ENCODE measurements at places on chromosomes 5 and 9.

GRCh38 chr5:40160435-40160834, 519.3 kb upstream of the PTGER4 start:
- no peak for DNase-seq

- DNase-seq = peak; percentile 31
These were observed 11.0 kb upstream of the SH3RF2 start for GRCh38 chr5:145925353-145925752.

GRCh38 chr9:127253446-127253845, 11.1 kb upstream of the GARNL3 start:
- DNase-seq = no peak

GRCh38 chr5:121430538-121430937, 421.1 kb upstream of the FTMT start:
- no peak for DNase-seq

DNA sequence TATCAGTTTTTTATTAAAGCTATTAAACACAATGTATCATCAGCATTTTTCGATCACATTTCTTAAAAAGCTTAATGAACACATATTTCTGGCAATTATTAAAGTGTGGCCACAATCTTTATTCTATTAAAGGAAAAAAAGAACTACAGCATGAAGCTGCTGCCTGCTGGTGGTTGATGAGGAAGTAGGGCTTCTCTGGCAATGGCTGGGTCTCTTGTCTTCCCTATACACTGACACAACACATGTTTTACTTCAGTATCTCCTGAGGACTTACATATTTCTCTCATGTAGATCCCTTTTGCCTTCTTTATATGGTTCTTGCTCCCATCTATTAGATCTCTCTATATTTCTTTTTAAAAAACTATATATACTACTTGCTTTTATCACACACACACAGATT, 590.7 kb downstream of the RAB3C start:
- DNase-seq = no peak

DNA sequence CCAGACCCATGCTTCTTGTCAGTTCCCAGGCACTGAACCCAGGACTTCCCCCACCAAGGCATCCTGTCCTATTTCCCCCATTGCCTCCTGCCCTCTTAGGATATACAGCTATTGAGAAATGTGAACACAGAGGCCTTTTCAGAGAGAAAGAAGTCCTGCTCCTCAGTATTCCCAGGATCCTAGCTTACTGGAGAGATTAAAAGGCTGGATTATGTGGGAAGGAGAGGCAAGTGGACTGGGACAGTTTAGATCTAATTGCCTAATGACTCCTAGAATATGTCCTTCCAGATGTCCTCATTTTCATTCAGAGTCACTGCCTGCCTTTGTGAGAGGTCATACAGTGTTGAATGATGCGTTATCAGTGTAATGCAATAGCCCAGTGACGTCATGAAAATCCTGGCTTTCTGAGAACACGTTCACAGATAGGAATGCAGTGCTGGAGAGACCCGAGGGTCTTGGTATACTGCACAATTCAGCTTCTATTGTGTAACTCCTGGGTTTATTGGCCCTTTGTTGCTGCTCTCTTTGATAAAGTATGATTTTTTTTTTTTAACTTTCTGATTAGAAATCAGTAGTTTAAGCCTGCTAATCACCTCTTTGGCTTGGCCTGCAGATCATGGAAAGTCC, 26.2 kb downstream of the WWC1 start:
- peak; percentile 96 for DNase-seq

GRCh38 chr5:137113161-137113560, 386.0 kb downstream of the SPOCK1 start:
- no peak for DNase-seq

GRCh38 chr5:127399068-127399467, 108.5 kb downstream of the MEGF10 start:
- DNase-seq = no peak

DNA sequence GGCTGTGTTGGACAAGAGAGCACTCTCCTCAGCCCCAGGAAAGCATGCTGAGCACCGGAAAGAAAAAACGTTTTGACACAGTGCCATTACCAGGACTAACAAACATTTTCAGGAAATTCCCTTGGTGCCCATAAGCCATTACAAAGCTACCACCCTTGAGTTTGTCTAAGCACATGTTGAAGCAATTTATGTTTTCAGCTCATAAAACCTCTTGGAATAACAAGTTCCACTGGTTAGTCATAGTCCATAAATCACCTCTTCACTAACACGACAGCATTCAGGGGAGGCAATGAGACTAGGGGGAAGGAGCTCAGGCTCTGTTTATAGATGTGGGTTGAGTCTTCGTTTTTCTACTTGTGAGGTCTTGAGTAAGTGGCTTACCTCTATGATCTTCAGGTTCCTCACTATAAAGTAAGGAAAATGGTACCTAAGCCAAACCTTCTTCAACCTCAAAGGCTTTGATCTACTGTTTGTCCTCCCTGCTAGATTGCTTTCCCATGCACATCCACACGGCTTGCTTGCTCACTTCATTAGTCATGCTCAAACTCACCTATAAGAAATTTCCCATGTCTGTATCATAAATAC, 65.4 kb downstream of the DRD1 start:
- no peak for DNase-seq

DNA sequence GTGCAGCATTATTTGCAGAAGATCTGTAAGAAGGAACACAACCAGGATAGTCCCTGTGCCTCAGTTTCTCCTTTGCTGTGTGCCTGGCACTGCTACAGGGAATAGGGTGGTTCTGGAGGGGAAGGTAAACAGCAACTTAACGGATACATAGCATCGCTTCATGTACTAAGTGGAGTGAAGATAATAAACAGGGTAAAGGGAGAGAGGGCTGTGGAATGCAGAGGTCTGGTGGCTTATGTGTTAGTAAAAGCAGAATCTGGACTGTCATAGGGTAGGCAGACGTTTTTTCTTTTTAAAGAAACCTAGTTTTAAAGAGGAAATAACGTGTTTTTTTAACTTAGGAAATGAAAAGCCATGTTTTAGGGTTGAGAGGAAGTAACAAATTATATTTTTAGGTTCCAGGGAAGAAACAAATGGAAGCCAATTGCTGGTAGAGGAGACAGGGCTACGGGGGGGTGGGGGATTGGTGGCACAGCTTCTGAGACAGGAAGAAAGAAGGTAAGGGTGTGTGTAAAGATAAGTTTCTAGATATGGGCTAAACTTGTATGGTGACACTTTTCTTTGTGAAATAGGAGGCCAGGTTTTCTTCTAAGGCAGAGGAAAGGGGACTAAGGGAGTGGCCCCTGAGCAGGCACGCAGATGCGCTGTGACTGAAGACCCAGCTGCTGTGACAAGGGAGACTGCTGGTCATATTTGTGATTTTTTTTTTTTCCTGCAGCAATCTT, 1.3 kb downstream of the GNG10 start:
- no peak for DNase-seq

- DNase-seq = no peak
These were observed 700 bp downstream of the CDO1 start for GRCh38 chr5:115815693-115816225.

DNA sequence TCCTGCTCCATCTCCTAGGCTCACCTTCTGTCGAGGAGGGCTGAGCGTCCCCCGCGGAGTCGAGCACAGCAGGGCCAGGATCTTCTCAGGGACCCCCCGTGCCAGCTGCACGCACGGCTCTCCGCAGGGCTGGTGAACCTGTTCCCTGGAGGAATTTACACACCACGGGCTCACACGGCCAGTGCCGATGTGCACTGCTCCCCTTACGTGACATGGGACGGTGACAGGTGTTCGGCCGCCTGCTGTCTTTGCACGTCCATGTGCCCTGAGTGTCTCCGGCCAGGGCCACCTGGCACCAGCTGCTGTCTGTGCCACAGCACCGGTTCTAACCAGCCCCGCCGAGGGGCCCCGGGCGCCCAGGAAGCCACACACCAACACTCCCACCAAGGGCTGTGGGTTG, 8.7 kb upstream of the AGPAT2 start:
- no peak for DNase-seq

GRCh38 chr9:3290231-3290840, 235.5 kb downstream of the RFX3 start:
- no peak for DNase-seq

GRCh38 chr9:89475891-89476440, 21.9 kb downstream of the SEMA4D start:
- DNase-seq = no peak

GRCh38 chr9:127519301-127520166, 68.2 kb downstream of the LRSAM1 start:
- DNase-seq = peak; percentile 96

- no peak for DNase-seq
These were observed 125.1 kb downstream of the GDNF start for GRCh38 chr5:37714756-37715155.

- DNase-seq = peak; percentile 67
These were observed 995 bp downstream of the IPPK start for GRCh38 chr9:92668746-92669526.

GRCh38 chr5:150410524-150411244, 2.0 kb downstream of the CD74 start:
- peak; percentile 58 for DNase-seq

- no peak for DNase-seq
These were observed 30.7 kb downstream of the OR2V1 start for GRCh38 chr5:181100121-181100875.

DNA sequence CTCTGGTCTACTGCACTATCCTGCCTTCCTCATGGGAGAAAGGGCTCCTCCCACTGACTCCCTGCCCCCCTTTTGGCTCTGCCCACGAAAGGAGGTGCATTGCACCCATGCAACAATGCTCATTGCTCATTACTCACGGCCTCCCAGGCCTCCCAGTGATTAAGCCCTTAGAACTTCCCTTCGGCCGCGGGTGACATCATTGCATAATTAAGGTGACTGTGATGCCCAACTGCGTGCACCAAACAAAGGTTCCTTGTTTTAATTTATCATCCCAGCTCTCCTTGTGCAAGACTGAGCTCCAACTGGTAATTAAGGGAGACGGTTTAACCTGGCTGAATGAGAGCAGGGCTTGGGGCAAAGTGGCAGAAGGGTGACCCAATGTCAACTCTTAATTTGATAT, 180.4 kb downstream of the GAS1 start:
- peak; percentile 95 for DNase-seq

DNA sequence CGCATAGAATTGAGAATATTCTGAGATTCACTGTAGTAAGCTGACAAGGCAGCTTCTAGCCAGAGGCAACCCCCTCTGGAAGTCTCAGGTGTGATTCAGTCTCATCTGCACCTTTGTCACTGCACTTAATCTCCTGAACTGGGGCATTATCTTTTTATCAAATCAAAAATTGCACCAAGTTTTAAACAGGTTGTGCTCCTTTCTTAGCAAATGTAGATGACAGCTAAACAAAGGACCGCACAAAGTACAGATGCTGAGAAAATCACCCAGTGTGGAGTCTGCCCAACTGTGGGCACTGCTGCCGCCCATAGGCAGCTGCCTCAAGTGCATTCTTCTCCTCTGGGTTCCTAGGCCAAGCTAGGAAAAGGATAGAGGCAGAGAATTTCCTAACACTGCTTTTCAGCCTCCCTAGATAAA, 51.1 kb downstream of the STARD4 start:
- DNase-seq = no peak

GRCh38 chr9:114096041-114096511, 3.0 kb downstream of the KIF12 start:
- DNase-seq = no peak

DNA sequence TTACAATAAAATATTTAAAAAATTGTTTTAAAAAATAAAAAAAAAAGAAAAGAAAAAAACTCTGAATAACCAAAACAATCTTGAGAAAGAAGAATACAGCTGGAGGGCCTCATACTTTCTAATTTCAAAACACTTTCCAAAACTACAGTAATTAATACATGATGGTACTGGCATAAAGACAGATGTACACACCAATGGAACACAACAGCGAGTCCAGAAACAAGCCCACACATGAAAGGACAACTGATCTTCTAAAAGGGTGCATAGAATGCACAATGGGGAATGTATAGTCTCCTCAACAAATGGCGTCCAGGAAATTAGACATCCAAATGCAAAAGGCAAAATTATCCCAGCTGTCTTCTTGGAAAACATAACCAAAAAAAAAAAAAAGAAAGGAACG, 99.6 kb downstream of the LURAP1L start:
- DNase-seq = no peak

DNA sequence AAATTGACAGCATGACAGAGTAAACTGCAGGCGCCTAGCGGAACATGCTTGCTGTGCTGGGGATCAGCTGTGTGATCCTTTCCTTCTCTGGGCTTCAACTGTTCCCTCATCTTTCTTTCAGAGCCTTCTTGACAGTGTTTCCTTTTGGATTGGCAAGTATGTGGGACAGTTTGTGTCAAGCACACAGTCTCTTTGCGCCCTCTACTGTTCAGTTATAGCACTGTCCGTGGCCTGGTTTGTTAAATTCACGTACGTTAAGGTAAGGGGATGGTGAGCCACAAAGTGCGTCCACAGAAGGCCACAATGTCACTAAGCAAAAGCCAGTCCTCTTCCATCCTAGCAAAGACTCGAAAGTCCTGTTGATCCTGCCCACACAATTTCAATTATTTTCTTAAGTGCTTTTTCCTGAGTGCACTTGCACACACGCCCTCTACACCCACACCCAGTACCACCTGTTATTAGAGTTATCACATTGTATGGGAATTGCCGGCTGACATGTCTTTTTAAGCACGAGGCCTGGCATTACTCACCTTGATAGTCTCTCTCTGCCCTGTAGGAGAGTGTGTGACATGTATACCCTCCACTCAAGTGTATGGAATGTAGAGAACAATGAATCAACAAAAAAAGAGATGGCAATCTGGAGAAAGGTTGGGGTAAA, 22.5 kb upstream of the PTPN3 start:
- peak; percentile 71 for DNase-seq

DNA sequence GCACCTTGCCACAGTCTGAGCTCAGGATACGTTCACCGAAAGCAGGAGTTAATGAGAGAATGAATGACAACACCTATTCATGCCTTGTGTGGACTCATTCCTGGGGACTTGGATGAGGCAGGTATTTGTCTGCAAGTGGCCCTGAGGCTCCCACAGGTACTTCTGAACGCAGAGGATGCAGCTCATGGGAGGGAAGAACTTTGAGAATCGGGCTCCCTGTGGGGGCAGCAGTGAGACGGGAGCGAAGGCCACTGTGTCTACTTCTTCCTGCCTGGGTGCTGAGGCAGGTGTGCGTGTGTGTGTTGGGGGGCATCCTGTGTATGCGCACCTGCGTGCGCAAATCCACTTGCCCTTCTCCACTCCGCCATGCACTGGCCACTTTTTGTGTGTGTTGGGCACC, 42.2 kb downstream of the PTPN3 start:
- DNase-seq = no peak

DNA sequence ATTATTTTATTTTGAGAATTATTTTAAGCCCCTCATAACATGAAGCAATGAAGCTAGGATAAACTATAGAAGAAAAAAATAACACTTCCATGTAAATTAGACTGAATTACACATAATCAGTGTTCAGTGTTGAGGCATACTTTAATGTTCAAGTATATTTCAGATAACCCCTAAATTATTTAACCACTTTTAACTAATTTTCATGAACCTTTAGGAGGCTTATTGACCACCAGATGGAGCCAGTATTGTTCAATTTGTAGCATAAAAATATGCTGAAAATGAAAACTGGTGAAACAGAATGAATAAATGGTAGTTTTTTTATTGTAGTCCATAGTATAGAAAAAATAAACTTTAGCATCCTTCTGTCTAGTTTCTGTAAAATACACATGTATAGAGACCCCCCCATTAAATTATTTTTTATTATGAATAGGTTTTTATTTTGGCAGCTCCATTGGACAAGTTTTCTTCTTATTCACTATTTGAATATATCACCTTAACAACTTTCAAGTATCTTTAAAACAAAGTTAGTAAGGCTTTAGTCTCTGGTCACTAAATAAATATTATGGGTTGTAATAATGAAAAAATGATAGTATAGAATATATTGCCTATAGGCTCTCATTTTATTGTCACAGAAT, 190.1 kb downstream of the CWC27 start:
- DNase-seq = no peak

Measured in PC-9 (cell line).